ENCODE measurements at places on chromosomes 1 and 21.
A peak's percentile ranks its signal among the peaks of the same experiment; 100 is the strongest.

GRCh38 chr1:18352636-18353265 lies 128.0 kb upstream of the KLHDC7A start:
- no peak for DNase-seq

DNA sequence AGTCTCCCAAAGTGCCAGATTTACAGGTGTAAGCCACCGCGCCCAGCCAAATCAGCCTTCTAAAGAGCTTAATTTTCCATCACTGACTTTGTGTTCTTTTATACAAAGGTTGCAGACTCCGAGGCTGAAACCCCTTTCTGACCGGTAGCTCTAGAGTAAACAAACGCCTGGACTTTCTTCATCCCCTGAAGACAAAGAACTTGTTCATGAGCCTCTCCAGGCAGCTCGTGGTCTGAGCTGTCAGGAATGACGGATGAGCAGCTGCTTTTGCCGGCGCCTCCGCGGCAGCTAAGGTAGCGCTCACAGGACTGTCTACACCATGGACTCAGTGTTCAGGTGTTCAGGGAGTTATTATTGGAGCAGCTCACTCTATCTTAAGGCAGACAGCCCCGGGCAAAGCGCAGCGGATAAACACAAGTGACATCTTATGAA lies 128.5 kb upstream of the ERRFI1 start:
- no peak for DNase-seq

DNA sequence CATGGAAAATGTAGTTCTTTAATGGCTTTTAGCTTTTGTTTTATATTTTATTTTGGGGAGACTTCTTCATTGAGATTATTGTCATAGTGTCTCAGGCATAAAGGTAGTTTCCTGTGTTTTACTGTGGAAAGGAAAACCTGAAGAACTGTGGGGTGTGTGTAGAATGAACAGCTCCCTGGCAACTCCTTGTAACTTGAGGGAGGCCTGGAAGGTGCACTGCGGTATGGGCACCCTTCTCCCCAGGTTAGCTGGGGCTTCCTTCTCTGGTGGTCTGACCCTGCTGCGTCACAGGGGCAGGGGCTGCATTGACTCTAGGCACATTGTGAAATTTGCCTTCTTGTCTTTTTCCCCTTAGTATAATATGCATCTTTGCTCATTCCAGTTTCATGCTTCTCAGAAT lies 1.7 kb downstream of the ATP1B1 start:
- DNase-seq = no peak

DNA sequence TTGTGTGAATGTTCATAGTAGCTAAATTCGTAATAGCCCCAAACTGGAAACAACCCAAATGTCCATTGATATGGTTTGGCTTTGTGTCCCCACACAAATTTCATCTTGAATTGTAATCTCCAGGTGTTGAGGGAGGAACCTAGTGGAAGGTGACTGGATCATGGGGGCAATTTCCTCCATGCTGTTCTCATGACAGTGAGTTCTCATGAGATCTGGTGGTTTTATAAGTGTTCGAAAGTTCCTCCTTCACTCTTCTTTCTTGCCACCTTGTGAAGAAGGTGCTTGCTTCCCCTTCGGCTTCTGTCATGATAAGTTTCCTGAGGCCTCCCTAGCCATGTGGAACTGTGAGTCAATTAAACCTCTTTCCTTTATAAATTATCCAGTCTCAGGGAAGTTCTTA lies 11.3 kb downstream of the UBE2G2 start:
- no peak for DNase-seq

- DNase-seq = no peak
These were observed 119.3 kb upstream of the ZBTB40 start for GRCh38 chr1:22332424-22332717.

GRCh38 chr1:182122913-182123260 lies 61.4 kb upstream of the ZNF648 start:
- no peak for DNase-seq

- DNase-seq = no peak
These were observed 140.1 kb downstream of the C1orf94 start for GRCh38 chr1:34316773-34317172.

GRCh38 chr1:226867461-226868054 lies 2.9 kb upstream of the PSEN2 start:
- no peak for DNase-seq

- DNase-seq = no peak
These were observed 83.5 kb downstream of the ATP5PO start for GRCh38 chr21:33831962-33832659.

GRCh38 chr1:91793877-91794276 lies 92.1 kb downstream of the TGFBR3 start:
- no peak for DNase-seq

DNA sequence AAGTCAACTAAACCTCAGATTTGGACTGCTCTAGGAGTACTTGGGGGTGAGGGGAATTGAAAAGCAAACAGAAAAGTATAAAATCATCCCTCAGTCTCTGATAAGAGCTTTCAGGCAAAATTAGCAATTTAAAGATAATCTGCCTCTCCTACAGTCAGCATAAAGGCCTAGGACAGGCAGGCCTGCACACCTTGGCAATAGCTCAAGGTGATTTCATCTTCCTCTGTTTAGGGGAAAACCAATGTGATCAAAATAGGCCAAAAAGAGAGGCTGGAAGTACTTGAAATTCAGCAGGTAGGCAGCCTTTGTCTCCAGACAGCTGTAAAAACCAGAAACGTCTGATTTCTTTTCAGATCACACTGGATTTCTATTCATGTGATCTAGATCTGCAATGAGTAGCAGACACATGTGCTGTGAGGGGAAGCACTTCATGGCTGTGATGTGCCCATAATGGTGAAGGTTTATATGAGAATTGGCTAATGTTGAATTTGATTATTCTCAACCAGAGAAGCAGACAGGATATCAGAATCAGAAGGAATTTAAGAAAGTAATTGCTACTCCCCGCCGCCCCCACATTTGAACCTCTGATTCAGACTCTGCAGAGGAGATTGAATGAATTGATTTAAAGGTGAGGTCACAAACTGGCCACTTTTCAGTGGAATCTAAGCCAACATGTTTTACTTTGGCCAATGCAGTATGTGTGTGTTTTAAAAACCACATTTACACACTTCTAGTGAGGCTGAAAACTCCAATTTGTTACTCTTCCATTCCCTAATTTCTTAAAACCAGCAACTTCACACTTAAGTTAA lies 45.8 kb upstream of the DNASE2B start:
- no peak for DNase-seq

DNA sequence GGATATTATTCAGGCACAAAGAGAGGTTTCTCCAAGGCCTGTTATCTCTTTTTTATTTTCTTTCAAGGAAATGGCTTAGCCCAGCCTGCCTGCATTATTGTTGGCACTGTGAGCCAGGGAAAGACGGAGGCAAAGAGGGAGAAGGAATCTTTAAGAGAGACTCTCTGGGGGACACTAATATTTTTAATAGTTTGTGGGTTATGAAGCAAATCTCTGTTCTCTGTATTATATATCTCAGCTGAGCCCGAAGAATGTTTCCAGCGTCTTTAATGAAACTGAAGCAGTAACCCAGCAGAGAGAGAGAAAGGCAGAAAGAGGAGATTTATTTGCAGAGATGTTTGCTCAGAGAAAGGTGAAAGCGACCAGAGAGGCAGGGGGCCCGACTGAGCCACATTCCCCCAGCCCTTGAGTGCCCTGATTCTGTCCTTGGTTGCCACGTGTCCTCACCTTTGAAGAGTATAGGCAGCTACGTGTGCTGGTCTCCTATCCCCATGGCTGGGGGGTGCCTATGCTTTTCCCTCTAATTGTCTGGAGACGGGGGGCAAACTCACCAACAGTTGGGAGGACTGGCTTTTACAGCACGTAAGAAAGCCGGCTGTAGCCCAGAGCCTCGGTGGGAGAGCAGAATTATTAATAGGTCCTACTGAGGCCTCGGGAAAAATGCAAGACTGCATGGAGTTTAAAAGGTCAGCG lies 166.4 kb downstream of the TRABD2B start:
- DNase-seq = no peak

- DNase-seq = peak; percentile 47
These were observed 6.3 kb upstream of the TDRD10 start for GRCh38 chr1:154495496-154496273.

- no peak for DNase-seq
These were observed 38.6 kb downstream of the PAPPA2 start for GRCh38 chr1:176501599-176501998.

DNA sequence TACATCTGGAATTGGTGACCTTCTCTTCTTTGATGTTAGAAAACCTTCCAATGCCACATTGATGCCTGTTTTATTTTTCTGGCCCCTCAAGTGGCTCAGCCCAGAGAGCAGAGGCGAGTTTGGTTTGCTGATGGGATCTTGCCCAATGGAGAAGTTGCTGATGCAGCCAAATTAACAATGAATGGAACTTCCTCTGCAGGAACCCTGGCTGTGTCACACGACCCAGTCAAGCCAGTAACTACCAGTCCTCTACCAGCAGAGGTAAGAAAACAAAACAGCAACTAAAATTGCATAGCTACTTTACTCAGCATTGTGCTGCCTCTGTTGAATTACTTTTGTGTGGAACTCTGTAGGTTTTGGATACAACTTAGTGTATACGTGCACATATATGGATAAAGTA lies 97.6 kb downstream of the CC2D1B start:
- peak; percentile 46 for DNase-seq

- no peak for DNase-seq
These were observed 6.2 kb downstream of the TMEM59 start for GRCh38 chr1:54046671-54047383.

GRCh38 chr21:29166323-29166722 lies 35.9 kb downstream of the MAP3K7CL start:
- DNase-seq = no peak

DNA sequence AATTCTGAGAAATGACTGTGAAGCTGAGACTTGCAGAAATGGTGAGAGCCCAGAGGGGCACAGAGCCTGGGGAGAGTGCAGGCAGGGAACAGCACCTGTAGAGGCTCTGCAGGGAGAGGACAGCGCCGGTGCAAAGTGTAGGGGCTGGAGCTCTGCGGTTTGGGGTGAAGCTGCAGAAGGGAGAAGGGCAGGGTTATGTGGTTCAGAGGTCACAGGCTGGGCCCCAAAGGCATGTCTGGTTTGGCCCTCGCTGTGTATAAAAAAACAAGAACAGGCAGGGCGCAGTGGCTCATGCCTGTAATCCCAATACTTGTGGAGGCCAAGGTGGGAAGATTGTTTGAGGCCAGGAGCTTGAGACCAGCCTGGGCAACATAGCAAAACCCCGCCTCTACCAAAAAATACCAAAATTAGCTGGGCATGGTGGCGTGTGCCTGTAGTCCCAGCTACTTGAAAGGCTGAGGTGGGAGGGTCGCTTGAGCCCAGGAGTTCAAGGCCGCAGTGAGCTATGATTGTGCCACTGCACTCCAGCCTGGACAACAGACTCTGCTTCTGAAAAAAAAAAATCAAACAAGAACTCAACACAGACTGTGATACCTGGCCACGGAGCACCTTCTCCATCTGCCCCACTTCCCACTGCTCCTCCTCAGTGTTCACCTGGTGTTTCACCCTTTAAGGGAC lies 29.1 kb downstream of the SERINC2 start:
- no peak for DNase-seq

DNA sequence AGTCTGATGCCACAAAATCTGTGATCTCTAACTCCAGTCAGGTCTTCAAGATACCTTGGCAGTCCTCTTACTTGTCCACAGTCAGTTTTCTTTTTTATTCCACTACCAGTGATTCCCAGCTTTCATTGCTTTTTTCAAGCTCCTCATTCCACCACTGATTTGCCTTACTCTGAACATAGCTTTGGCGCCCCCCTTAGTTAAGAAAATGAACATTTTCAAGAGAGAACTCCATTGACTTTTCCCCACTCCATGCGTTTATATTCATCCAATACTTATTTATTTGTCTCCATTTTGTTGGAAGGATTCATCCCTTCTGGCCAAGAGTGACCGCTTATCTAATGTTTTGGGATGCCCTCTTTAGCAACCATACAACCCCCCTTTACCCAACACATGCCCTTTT lies 33.9 kb upstream of the IPO9 start:
- peak; percentile 34 for DNase-seq

GRCh38 chr21:44259082-44259705 lies 2.5 kb downstream of the DNMT3L start:
- DNase-seq = no peak

DNA sequence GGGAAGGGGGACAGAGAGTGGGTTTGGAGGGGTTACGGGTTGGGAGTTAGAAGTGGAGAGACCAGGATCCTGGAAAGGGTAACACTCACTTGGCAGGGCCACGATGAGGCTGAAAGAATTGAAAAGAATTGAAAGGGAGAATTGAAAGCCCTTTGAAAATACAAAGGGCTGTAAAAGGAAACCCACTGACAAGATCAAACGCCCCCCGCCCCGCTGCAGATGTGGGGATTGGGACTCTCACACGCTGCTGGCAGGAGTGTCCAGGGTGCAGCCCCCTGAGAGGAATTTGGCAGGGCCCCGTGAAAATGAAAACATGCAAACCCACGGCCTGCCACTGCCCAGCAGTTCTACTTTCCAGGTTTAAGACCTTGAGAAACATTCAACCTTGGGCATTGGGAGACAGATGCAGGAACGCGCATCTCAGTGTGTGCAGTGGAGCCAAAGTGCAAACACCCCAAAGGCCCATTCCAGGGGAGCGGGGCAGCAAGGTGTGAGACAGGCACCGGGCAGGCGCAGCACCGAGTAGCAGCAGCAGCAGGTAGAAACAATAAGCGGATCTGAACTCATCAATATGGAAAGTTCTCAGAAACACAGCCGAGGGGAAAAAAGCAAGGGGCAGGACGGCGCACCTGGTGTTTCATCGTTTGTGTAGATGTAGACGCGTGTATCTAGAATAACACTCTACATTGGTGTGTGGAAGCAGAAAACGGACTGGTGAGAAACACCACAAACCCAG lies 8.3 kb upstream of the TNFRSF1B start:
- DNase-seq = no peak

- no peak for DNase-seq
These were observed 21.7 kb downstream of the ZBTB37 start for GRCh38 chr1:173889885-173890284.

- no peak for DNase-seq
These were observed 2.8 kb upstream of the ZBTB7B start for GRCh38 chr1:154999571-155000410.

- DNase-seq = no peak
These were observed 65.1 kb downstream of the DDR2 start for GRCh38 chr1:162697140-162697895.

- DNase-seq = no peak
These were observed 102.1 kb downstream of the TYW3 start for GRCh38 chr1:74835051-74835450.

DNA sequence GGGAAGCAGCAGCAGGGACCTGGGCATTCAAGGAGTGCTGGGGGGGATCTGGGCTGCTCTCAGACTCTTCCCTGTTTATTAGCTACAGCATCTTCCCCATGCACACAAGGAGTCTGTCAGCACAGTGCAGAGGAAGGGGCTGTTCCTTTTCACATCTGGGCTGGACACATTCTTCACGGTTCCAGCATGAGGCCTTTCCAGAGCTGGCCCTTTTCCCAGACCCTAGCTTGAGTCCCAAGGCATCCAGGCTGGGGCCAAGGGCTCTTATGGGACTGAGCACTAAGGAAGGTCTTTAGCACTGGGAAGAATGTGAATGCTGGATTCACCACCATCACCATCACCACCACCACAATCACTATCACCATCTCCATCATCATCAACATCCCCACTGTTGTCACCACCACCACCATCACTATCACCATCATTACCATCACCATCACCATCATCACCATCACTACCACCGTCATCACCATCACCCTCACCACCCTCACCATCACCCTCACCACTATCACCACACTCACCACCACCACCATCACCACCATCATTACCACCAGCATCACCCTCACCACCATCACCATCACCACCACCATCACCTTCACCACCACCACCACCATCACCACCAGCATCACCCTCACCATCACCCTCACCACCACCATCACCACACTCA lies 28.4 kb downstream of the PARK7 start:
- DNase-seq = no peak

GRCh38 chr21:46219591-46220239 lies 8.9 kb downstream of the LSS start:
- DNase-seq = no peak
